T-cell (primary cell): ENCODE measurements at places on chromosomes 6 and 20.
A peak's percentile ranks its signal among the peaks of the same experiment; 100 is the strongest.

- DNase-seq = peak; percentile 85
Observed at GRCh38 chr6:16762550-16763477, 1.6 kb upstream of the ATXN1 start.

DNA sequence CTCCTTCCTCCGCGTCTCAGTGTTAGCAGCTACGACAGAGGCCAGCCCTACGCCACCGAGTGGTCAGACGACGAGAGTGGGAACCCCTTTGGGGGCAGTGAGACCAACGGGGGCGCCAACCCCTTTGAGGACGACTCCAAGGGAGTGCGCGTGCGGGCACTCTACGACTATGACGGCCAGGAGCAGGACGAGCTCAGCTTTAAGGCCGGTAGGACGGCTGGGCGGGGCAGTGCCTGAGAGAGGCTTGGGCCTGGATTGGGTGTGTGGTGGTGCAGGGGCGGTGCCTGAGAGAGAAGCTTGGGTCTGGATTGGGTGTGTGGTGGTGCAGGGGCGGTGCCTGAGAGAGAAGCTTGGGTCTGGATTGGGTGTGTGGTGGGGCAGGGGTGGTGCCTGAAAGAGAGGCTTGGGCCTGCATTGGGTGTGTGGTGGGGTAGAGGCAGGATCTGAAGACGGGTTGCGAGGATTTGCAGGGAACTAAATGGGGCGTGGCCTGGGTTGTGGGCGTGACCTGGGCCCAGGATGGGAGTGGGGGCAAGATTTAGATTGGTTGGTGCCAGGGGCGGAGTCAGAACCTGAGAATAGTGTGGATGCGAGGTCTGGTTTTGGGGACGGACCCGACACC lies 24.4 kb downstream of the SPDEF start:
- DNase-seq = no peak

DNA sequence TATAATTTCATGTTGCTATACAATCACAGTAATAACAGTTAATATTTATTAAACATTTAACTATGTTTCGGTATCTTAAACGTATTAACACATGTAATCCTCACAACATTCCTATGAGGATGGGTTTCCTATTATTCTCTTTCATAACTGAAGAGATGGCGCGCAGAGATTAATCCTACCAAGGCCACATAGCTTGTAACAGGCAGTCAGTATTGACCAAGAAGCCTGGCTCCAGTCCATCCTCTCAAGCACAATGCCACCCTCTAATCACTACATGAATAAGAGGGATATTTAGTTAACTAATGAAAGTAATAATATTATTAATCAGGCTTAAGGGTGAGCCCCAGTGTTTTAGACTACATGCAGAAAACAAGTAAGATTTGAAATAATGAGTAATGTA lies 149.7 kb upstream of the SIM1 start:
- no peak for DNase-seq

DNA sequence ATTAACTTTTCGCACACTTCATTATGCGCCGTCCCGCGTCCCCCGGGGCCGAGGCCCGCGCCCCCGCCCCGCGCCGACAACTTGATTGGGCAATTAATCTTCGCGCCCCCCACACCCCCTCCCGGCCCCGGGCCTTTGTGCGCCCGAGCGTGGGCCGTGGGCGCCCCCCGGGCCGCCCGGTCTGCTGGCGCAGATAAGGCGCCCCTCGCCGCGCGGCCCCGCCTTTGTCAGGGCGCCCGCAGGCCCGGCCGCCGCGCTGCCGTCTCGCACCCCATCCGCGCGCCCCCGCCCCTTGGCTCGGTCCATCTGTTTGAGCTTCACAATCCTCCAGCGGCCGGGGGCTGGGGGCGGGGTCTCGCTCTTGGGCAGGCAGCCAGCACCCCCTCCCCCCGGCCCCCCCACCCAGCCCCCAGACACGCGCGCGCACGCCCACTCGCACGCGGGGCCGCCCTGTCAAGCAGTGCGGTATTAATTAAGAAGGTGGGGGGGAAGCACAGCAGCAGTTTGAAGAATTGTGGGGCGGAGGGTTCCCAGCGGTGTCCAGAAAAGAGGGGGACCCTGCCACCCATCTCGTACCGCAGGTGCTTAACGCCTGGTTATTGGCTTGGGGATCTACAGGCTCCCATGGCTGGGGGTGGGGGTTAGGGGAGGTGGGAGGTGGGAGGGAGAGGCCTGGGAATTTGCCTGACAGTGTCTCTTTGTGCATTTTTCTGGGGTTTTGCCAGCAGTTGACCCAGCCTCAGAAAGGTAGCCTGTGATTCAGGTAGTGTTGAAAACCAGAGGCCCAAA lies 34.6 kb upstream of the SCRT2 start:
- no peak for DNase-seq

- DNase-seq = no peak
Observed at GRCh38 chr6:41346441-41346840, 11.0 kb downstream of the NCR2 start.

DNA sequence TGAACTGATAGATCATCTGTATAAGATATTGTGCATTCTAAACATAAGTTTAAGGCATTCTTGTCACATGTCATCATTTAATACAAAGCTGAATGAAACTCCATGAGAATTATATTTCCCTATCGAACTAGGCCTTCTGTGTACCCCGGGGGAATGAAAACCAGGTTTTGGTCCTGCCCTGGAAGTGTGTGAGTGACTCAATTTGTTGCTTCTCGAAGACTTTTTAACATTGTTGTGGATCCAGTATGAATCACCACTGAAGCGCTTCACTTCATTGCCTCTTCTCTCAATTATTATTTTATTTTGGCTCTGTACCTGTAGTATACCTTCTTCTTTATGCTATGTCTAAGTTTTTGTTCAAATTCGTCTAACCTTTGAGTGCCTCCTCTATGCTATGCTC lies 150.8 kb downstream of the GRIK2 start:
- DNase-seq = no peak

- DNase-seq = peak; percentile 75
Observed at GRCh38 chr20:21505161-21505809, 8.6 kb downstream of the NKX2-2 start.

DNA sequence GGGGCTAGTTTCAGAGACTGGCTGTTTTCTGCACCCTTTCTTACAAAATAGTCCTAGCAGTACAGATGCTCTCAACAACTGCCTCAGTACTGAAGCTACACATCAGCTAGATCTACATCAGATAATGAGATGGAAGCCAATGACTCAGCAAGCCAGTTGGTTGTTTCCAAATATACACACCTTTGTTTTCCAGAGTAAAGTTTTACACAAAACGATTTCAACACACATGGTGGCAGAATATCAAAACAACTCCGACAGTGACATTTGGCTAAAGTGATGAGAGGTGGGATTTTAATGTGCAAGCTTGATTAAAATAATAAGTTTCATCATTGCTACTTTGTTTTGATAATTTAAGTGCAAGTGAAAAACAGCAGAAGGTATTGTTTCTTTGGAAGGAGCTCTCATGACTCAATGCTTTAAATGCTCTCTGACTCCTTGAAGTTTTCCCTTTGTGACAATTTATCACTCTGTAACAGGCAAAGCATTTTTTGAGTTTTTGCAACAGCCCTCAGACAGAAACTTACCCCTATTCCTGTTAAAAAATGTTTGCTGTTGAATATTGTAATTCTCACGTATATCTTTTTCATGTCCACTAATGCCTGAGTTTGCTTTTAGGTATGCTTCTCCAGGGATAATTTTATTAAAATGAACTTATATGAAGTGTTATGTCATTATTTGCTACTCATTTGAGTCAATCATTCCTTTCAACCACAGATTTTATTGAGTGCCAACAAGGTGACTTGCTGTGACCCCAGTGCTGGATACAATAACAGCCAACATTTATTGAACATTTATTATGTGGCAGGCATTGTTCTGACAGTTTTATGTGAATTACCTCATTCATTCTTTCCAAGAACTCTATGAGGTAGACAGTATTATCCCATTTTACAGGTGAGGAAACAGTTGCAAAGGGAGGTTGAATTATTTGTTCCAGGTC lies 882.0 kb downstream of the TFAP2A start:
- no peak for DNase-seq

- DNase-seq = no peak
Observed at GRCh38 chr6:118783931-118784550, 109.9 kb upstream of the ASF1A start.

GRCh38 chr20:59322585-59323454 lies 22.4 kb downstream of the EDN3 start:
- no peak for DNase-seq

- DNase-seq = peak; percentile 43
Observed at GRCh38 chr6:35496841-35497570, at the start of gene TEAD3. TEAD3 (minus strand) TSS chr6:35497079.

- no peak for DNase-seq
Observed at GRCh38 chr20:46764068-46764467, 54.6 kb downstream of the SLC2A10 start.

GRCh38 chr6:146883640-146884531 lies 285.1 kb downstream of the ADGB start:
- no peak for DNase-seq

DNA sequence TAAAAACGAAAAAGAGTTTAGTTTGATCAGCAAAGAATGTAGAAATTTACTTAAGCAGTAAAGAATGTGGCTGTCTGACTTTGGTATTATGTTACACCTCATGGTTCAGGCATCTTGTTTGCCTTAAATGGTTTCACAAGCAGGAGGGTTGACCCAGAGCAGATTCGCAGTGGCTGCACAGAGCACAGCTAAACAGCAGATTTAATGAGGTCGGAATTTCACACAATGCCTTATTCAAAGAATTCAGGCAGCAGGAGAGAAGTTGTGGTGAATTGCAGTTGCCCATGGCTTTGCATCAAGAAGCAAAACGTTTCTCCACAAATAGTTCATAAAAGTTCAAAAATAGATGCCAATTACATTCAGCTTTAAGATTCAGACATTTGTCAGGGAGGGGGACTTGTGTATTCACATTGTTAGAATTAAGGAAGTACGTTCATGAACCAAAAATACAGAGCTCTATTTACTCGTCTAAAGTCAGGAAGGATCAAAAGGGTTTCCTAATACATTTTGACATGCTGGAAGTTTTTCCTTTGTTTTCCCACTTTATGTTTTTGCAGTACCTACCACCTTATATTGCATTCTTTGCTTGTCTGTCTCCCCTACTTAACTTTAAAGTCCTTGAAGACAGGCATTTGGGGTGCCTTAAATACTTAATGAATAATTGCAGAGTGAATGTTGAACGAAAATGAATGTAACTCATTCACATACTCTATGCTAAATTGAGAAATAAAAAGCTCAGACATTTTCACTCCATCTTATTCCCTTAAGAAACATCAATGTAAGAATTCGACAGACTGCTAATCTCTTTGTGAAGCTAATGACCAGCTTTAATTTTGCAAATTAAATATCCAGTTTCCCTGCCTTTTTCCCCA lies 1163.6 kb upstream of the CITED2 start:
- DNase-seq = no peak

DNA sequence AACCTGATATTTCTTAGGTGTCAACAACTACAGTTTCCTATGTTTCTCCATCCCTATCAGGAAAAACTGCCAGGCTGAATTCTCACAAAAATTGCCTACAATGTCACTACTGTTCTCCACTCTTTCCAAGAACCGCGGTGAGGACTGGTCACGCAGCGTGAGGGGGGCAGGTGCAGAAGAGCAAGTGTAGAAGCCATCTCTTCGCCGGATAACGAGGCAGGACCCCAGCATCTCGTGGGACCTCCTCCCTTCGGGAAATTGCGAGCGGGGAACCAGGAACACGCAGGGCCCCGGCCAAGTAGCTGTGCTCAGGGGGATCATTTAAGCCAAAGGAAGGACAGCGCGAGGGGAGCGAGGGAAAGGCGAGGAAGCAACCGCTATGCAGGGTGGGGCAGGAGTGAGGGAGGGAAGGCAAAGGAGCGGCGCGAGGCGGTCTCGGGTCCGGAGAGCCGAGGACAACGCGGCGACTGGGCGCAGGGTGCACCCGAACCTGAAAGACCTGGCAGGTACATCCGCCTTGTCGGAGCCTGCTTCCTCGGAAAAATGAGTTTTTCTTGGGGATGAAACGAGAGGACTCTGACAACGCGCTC lies 559 bp downstream of the APMAP start:
- DNase-seq = no peak

GRCh38 chr6:47520282-47520681 lies 42.7 kb downstream of the CD2AP start:
- no peak for DNase-seq

GRCh38 chr6:52306972-52307870 lies 22.7 kb upstream of the MCM3 start:
- no peak for DNase-seq

- DNase-seq = no peak
Observed at GRCh38 chr6:149044528-149044927, 273.0 kb upstream of the TAB2 start.

DNA sequence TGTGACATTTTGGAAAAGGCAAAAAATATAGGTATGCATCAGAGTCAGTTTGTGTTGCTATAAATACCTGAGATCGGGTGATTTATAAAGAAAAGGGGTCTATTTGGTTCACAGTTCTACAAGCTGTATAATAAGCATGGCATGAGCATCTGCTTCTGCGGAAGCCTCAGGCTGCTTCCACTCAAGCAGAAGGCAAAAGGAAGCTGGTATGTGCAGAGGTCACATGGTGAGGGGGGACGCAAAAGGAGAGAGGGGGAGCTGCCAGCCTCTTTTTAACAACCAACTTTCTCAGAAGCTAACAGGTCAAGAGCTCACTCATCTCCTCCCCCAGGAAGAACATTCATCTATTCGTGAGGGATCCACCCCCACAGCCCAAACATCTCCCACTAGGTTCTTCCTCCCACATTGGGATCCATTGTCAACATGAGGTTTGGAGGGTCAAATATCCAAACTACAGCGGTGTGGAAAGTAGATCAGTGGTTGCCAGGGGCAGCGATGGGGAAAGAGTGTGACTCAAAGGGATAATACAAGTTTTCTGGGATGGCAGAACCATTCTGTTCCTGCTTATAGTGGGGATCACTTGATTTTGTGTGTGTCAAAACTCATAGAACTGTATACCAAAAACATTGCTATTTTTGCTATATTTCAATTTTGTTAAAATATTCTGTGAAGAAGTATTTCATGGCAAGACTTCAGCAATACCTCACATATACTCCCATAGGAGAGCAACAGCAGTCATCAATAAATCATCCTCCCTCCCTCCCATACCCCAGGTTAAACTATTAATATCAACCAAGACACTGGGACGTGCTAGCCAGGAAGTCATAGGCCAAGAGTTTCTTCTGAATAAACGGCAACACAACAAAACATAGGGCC lies 9.9 kb upstream of the FAM50B start:
- no peak for DNase-seq

DNA sequence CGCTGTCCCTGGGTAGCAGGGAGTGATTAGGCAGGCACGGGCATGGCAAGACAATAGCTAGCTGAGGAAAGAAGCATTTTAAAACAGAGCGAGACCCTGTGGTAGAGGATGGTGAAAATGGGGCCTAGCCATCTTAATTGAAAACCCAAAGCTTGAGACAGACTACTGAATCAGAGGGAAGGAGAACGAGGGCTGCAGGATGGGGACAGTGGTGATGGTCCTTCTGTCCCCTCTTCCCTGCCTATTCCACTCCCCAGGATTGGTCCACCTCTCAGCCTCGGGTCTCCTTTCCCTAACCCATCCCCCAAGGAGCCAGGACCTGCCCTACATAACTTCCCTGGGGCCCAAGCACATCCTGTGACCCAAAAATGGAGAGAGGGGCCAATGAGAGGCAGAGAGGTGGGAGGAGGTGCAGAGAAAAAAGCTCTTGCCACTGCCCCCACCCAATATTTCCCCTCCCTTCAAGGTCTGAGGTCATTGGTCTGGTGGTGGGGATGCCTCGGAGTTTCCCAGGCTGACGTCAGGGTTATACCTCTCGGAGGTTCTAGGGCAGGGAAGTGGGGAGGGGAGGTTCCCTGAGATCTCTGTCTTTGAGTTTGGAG lies 884 bp upstream of the CUTA start:
- DNase-seq = peak; percentile 65

GRCh38 chr20:31355981-31356380 lies 12.4 kb upstream of the DEFB118 start:
- DNase-seq = no peak

GRCh38 chr20:37297066-37297736 lies 7.7 kb downstream of the MANBAL start:
- no peak for DNase-seq
